ENCODE measurements at places on chromosomes 7 and 10.

DNA sequence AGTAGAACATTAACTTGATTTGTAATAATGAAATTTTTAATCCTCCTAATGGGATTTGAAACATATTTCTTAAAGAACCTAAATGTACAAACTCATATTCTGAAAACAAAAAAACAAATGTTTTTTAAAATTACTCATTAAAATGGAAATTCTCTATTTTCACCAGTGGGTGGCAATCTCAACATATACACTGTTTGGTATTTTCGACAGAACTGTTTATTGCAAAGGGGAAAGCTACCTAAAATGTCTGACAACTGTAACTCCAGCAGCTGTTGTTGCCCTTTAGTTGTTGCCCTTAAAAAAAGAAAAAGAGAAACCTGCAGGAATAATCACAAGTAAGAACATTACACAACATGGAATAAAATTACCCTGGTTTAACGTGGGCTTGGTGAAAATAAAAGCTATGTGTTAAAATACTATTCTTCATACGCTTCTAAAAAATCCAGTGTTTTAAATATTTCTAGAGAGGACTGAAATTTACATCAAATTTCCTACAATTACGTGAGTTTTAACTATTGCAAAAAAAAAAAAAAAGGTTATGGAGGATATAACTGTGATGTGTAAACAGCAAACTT is 54.5 kb downstream of the COL1A2 start:
- DNase-seq: no peak

DNA sequence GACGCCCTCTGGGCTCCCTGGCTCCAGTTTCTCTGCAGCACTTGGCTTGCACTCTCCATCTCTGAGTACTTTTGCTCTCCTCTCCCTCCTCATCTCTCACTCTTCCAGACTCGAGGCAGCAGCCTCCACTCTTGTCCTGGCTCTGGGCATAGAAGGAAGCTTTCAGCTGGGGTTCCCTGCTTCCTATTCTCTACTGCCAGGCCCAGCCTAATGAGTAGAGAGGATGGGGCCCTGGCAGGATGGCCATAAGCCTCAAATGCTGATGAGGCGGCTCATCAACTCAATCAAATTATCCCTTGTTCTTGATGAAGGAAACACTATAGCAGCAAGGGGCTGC is 55.8 kb downstream of the NEURL1 start:
- no peak for DNase-seq

- no peak for DNase-seq
These were observed 119.7 kb upstream of the FAM133B start for GRCh38 chr7:92709912-92710311.

- no peak for DNase-seq
These were observed 10.2 kb downstream of the IGFBP3 start for GRCh38 chr7:45910855-45911254.

DNA sequence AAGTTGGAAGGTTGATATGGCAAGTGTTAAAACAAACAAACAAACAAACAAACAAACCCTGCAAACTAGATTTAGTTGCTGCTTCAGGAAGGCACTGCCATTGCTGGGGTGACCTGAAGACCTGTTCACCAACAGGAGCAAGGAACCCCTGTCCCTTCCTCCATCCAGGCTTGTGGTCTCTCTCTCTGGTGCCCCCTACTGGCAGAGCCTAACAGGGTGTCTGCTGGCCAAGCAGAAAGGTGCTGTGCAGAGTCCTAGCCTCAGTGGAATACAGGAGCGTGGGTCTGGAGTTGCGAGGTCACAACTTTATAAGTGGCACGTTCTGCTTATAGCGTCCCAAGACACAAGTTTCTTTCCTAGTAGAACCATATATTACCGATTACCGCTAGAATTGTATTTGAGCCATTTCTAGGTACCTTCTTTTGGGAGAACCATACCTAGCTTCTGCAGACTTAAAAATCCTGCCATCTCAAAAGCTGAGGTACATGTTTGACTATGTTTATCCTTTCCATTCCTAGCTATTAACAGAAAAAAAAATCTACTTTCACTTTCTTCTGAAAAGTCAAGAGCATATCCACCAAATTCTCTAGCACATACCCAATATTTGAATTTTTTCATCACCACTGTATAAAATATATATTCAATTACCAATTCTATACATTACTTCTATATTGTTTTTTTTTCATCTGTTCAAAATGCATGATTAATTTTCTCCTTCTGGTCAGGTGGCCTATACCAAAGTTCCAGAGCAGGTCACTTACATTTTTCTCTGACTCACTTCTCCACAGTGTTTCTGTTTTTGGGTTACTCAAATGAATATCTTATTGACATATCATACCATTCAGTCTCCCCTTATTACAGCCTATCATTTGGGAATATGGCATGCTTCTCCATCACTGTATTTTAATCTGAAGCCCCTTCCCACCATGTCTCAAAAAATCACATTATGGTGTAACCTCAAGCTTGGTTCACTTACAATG is 29.1 kb upstream of the CALD1 start:
- peak; percentile 32 for DNase-seq

- no peak for DNase-seq
These were observed 33.4 kb downstream of the FOXL3 start for GRCh38 chr7:323410-323809.

- no peak for DNase-seq
These were observed 150.4 kb downstream of the SKAP2 start for GRCh38 chr7:26714006-26714405.

DNA sequence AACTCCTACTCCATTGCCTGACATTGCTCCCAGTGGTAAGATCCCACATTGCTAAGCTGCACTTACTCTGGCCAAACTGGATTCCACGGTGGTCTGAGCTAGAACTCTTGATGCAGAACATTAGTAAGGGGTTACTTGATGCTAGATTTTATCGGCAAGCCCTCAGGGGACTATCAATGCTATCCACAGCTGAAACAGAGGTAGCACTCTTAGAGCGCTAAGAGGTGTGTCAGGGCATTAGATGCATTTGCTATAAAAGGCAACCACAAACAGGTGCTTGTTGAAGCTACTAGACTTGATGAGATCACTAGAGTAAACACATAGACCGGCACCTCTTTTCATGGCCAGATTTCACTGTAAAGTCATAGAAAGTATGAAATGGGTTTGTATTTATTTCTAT is 116.3 kb downstream of the MDFIC start:
- no peak for DNase-seq

DNA sequence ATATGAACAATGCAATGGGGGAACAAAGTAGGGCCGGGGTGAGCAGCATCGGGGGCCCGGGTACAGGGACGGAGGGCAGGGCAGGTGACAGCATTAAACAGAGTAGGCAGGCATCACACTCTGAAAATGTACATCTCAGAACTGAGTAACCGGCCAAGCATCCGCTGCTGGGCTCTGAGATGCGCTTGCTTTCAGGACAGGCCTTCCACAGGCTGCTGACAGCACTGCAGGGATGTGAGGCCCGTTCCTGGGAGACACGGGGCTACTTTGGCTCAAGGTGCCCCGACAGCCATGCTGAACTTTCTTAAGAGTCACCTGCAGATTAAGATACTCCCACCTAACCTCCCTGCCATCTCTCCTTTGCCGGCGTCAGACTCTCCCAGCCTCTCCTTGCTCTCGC is 64.3 kb upstream of the FGFR2 start:
- DNase-seq: no peak

DNA sequence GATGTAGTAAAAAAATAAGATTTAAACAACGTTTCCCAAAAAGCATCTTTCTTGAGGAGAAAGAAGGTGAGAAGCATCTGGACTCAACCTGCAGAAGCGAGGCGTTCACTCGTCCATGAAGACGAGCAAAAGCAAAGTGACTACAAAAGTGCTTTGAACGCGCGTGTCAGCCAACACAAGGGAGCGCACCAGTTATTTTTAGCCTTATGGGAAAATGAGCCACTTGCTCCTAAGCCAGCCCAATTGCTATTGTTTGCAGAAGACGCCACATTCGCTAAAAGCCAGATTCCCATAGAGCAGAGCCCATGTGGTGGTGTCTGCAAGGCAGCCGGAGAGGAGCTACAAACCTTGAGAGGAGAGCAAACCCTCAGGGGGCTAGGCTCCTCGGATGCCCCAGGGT is 122.5 kb downstream of the FAM53B start:
- no peak for DNase-seq

DNA sequence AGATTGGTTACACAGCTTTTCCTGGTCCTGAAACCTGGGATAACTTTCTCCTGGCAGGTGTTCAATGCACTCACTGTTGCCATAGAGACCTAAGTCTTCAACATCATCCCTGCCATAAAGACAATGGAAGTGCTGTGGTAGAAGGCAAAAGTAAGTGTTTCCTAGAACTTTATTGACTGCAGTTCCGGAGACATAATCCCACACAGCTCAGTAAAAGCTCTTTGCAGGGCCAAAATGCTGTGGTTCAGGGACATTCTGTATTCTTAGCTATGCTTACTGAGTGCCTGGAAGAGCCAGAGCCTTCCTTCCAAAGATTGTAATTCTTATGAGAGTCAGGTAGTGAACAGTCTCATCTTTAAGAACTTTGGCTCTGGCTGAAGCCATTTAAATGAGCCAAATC is 5.3 kb downstream of the WIPF3 start:
- DNase-seq: no peak

- no peak for DNase-seq
These were observed 621.0 kb downstream of the PARD3 start for GRCh38 chr10:34193931-34194626.

GRCh38 chr10:97919012-97919411 is 69.4 kb downstream of the GOLGA7B start:
- no peak for DNase-seq

- DNase-seq: no peak
These were observed 247.7 kb downstream of the AHR start for GRCh38 chr7:17546189-17546588.

DNA sequence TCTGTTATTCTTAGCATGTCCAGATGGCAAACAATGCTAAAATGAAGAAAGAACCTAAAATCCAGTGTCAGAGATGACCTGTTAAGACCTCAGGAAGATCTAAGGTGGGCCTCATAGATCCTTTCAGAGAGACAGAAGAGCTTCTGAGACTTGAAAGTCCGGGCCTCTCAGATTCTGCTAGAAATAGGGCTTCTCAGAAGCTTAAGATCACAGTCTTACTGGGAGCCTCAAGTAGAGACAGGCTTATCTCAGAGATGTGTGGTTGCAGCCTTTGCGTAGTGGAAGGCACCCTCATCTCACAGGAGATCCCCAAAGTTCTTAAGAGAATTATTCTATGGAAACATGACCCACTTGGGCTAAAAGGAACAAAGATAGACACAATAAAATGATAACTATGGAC is 642.8 kb downstream of the TNS3 start:
- DNase-seq: no peak

DNA sequence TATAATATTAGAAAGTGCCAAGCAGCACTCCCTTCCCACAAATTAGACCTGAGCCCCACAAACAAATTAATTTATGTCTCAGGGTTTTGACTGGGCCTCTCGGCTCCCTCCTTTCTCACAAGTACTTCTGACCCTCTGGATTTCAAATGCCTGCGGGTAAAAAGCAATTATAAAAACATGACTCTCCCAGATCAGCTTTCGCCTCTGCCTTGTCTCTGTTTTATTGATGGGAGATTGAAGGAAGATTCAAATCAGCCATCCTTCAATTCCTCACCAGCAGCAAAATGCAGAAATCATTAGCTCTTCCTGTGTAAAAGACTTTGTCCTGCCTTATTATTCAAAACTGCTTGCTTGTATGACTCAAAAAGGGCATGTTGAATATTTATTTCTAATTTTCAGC is 453.7 kb upstream of the MKI67 start:
- DNase-seq: no peak

- no peak for DNase-seq
These were observed 539.5 kb downstream of the SUGCT start for GRCh38 chr7:40674316-40674715.

- no peak for DNase-seq
These were observed 123.7 kb downstream of the TACC2 start for GRCh38 chr10:122112625-122113160.

DNA sequence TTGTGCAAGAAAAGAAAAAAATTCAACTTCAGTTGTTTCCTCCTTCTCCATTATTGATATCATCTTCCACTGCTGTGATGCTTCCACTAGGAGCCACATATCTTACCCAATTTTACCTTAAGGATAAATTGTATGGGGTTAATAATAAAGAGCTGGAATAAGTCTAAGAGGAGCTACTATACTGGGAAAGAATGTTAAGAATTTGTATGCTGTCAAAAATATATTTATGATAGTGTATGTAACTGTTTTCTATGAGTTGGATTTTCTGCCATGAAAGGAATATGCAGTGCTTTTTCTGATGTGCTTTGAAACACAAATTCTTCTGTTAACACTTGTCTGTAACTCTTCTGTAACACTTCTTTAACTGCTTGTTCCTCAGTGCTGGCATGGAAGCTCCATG is 219.1 kb downstream of the VTI1A start:
- no peak for DNase-seq

DNA sequence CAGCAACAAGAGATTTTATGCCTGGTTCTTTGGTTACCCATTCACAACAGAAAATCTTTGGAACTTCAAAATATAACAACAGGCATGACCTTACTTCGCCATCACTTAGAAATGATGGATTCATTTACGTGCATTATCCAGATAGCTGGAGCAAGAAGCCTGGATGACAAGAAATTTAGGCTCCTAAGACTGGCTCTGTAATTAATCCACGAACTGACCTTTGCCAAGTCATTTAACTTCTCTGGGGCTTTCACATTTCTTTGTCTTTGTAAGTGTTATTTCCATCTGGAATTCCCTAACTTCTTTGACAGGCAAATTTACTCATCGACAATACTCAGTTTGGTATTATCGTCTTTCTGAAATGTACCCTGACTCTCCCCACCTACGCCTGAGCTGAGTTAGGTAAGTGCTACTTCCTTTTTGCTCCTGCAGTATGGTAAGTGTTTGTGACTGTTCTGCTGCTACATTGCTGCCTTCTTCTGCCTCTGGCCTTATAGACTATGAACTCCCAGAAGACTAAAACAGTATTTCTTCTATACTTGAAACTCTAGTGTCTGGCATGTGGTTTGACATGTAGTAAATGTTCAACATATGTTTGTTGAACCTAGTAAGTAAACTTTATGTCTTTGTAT is 5.5 kb upstream of the MDFIC start:
- DNase-seq: no peak

DNA sequence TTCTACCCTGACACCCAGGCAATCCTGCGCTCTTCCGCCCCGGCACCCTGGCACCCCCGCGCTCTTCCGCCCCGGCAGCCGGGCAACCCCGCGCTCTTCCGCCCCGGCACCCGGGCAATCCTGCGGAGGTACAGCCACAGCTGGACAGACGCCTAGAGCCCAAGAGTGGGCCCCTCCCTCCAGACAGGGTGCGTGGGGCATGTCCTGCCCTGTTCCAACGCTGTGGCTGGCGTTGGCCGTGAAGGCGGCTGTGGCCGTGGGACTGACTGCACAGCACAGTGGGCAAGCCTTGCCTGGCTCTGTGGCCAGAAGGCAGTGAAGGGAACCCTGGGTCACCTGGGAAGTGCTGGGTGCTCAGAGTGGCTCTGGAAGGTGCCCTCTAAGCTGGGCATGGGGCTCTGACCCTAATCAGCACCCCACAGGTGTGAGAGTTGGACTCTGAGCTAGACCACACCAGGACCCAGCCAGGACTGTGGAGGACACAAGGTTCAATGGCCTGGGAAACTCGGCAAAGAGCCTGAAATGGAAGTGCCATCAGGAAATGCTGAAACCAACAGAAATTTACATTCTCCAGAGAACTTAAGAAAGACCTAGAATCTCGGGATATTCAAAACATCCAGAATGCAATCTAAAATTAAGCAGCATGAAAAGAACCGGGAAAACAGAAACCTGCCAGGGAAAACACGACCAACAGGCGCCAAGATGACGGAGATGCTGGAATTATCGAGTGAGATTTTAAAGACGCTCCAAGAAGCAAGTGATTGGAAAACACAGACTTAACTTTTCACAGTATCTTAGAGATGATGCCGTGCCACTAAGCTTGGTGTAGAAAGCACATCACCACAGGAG is 253.6 kb downstream of the ELFN1 start:
- DNase-seq: no peak

GRCh38 chr7:128003167-128003566 is 28.1 kb downstream of the LRRC4 start:
- DNase-seq: no peak

Data from stimulated activated CD8-positive, alpha-beta memory T cell treated with anti-CD3 and anti-CD28 coated beads, Interleukin-2, amount 100 ng/mL, for 1 hour (primary cell).